ENCODE measurements at places on chromosomes 5 and 9. TPM values are rescaled to one million over a fixed set of nuclear protein-coding genes. Genes with fewer than 3 reads are reported as not detected.

The FOXD4 gene
- total RNA-seq, result 0.07 TPM

The ASS1 gene
- total RNA-seq, result 9.4 TPM

The ADGRD2 gene
- total RNA-seq, result not detected

GRCh38 chr9:34578241-34579103, 11.1 kb downstream of the CNTFR start:
- no peak for DNase-seq

- DNase-seq, result no peak
Measured at GRCh38 chr5:147617711-147618350, 108.0 kb upstream of the DPYSL3 start.

- no peak for DNase-seq
Measured at GRCh38 chr9:72048850-72049249, 11.6 kb downstream of the C9orf57 start.

GRCh38 chr5:7251132-7251531, 144.8 kb upstream of the ADCY2 start:
- DNase-seq, result no peak

- DNase-seq, result no peak
Measured at GRCh38 chr5:122849771-122850170, 4.4 kb downstream of the SNX24 start.

- no peak for DNase-seq
Measured at GRCh38 chr5:39118638-39119037, 44.4 kb upstream of the RICTOR start.

DNA sequence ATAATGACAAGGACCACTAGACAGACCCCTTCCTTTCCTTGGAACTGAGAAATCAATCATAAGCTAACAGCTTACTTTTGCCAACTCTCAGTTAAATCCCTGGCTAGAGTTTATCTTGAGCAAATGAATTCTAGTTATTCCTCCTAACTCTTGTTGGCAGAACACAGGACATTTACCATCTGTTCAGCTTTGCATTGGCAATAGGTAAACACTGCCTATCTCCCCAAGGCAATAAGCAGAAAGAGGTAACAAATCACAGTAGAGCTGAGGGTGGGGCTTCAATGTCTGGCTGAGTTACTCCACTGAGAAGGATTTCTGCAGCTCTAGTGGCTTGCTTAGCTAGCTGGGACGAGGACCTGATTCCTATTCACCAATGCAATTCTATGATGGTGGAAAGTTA, 503.3 kb upstream of the GRIA1 start:
- DNase-seq, result no peak
